ENCODE measurements at places on chromosomes 4 and X.
A peak's percentile ranks its signal among the peaks of the same experiment; 100 is the strongest.

DNA sequence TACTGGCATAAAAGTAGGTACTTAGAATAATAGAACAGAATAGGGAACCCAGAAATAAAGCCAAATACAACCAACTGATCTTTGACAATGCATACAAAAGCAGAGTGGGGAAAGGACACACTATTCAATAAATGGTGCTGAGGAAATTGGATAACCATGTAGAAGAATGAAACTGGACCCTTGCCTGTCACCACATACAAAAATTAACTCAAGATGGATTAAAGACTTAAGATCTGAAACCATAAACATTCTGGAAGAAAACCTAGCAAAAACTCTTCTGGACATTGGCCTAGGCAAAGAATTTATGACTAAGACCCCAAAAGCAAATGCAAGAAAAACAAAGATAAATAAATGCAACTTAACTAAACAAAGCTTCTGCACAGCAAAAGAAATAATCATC lies 45.6 kb downstream of the ARFIP1 start:
- DNase-seq: no peak

DNA sequence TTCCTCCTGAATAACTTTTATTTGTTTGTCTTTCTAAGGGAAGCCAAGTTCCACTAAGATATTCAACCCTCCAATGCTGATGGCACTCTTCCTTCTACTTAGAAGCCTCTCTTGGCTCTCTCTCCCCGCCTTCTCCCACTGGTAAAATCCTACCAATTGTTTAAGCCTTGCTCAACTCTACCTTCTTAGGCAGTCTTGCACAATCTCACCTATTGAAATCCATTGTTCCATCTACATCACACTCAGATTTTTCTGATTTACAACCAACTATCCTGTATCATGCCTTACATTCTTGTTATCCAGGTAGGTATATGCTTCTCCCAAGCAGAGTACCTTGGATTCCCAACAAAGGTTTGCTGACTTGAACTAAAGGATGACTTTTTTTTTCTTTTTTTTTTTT lies 69.1 kb downstream of the NR3C2 start:
- no peak for DNase-seq

DNA sequence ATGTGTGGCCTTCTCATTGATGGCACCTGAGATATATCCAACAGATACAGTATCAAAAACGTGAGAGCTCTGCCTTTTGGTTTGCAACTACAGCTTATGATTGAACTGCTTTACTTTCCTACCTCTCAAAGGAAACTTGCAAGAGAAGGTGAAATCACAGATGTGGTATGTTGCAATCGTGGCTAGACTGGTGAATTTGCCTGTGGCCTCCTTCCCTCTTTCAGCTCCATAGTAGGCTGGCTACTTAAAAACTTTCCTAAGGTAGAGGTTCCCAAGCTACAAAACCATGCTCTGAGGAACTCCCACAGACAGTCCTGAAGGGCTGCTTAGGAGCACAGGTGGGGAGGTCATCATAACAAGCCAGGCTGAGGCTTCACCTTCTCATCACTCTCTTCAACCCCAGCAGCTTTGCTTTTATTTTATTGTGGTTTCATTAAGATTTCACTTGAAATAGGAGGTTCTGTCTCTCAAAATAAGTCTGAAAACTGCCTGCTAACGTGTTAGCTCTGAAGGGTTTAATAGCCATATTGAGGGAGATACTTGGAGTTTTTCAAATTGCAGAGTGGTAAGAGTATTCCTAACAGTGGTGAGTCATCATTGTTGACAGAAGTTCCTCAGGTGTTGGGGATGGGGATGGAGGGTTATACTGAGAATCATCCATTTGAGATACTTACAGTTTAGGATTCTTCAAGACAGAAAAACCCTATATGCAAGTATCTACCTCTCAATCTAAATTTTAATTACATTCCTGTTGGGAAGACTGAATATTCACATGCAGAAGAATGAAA lies 93.5 kb upstream of the UCP1 start:
- no peak for DNase-seq

DNA sequence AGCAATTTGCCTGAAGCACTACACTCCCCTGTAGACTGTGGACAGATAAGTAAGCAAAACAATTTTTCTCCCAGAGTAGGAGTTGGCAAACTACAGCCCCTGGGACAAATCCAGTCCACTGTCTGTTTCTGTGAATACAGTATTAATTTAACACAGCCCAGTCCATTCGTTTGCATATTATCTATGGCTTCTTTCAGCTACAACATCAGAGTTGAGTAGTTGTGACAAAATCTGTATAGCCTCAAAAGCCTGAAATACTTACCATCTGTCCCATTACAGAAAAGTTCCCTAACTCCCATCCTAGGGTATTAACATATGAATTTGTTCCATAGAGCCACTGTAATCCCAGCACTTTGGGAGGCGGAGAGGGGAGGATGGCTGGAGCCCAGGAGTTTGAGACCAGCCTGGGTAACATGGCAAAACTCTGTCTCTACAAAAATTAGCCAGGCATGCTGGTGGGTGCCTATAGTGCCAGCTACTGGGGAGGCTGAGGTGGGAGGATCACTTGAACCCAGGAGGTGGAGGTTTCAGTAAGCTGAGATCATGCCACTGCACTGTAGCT lies 53.0 kb downstream of the AMELX start:
- no peak for DNase-seq

DNA sequence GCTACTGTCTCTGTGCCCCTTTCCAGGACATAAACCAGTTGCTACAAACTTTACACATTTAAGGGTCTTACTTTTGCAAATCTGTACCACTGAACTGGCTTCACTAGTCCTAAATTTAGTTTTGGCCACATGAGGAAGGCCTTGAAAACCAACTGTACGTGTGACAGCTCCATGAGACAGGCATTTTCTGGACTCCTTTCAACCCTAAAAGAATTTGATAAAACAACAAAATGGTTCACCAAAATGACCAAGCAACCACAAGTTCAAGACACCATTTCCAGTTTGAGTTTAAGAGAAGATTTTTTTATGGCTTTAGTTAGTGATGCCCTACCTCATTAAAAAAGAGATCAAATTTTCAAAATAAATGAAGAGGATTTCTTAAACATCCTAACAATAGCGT lies 246.4 kb downstream of the ZNF674 start:
- DNase-seq: no peak

- no peak for DNase-seq
Observed at GRCh38 chr4:179165000-179165738, 1722.9 kb upstream of the AGA start.

DNA sequence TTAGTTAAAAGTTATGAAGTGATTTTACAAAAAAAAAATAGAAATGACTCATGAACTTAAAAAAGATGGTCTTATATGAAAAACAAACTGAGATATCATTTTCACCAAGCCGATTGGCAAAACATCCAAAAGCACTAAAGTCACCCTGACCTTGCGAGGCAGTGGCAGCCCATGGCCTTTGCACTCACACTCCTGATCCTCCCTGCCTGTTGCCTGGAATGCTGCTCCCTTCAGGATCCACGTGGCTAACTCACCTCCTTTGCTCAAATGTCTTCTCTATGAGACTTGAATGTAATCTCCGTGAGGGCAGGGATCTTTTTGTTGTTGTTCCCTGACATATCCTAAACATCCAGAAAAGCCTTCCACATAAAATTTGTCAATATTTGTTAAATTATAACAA lies 106.4 kb downstream of the RAPGEF2 start:
- DNase-seq: no peak

DNA sequence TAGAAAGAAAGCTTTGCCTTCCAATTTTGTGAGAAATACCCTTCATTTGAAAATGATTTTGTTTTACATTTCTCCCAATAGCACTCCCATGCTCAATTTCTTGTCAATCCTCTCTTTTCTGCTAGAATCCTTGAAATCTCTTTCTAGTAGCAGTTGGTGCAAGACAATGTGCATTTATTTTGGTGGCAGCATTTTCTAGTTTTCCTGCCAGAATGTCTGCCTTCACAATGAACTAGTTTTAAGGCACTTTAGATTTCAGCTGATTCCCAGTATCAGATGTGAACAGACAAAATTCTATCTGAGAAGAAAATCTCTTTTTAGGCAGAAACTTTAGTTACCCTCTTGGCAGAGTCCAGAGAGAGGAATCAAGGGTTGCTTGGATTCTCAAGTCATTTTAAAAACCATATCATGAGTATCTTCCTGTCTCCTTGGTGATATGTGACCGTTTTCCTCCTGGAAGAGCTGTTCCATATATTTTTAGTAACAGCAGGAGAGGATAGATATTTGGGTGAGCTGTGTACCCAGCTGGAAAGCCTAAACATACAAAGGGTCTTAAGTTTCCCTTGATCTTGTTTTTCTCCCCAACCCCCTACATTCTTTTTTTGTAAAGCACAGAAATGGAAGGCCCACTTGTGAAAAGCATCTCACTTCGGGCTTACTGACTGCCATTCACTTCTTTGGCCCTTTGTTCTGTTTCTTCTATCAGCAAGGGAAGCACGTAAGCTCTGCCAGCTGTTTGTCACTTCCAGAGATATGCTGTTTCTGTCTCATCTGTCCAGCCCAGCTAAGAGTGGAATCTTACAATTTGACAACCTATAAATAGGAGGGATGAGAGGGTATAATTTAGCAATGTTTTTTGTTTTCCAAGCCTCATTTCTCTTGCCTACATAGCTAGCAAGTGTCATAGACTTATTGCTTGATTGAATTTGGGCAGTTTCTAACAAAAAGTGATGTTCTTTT lies 38.7 kb downstream of the TSPAN7 start:
- no peak for DNase-seq

DNA sequence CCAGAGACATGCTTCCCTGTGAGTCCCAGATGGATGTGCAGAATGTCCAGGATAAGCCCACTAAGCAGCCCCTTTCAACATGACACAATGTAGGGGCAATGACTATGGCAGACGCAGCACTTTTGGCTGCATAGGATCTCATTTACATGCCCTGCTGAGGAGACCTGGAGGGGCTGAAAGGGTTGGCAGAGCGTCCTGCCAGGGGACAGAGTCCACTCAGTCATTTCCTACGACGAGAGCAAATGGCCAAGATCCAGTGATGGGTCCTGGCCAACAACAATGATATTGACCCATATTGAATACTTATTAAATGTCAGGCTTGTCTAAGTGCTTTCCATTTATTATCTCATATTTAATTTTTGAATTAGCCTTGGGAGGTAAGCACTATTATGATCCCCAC lies 41.4 kb downstream of the LGI2 start:
- DNase-seq: no peak

DNA sequence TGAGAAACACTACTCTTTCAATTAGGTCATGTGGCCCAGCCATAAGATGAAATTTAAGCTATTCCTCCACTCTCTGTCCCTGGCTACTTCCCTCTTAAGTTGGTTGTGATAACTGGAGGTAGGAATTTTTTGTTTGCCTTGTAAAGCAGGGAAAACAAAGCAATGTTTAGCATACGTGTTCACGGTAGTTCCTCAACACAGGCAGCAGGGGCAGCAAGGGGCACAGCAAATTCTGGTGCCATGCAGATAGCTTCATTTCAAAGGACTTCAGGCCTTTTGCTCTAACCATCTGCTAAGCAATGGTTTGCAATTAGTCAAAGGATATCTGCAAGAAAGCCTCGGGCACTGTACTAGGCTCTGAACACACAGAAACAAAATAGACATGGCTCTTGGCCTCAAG lies 330.2 kb downstream of the ZIC3 start:
- DNase-seq: no peak

- DNase-seq: no peak
Observed at GRCh38 chr4:149521611-149522425, 293.8 kb downstream of the IQCM start.

DNA sequence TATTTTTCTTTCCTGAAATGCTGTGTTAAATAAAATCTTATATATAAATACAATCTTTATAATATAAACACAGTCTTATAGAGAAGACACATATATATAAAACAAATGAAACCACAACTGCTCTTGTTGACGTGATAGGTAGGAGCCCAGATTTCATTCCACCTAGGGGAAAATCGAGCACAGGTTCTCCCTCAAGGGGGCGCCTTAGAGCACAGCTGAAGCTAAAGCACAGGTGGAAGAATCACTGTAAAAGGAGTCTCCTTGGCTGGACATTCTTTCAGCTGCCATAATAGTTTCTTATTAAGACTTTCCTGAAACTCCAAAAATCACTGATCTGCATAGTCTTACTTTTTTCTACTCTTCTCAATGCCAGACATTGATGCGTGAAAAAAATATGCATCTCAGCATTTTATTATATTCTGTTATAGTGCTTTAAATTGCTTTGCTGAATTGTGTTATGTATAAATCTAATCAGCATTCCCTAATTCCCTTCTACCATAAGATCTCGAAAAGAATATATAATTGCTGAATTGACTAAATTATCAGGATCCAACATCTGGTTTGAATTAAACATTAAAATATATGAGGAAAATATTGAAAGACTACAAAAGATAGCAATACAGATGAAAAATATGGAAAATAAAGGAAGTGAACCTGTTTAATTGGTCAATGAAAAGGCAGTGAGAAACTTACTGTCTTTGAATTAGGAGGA lies 25.5 kb upstream of the RXFP1 start:
- no peak for DNase-seq

- no peak for DNase-seq
Observed at GRCh38 chr4:85780664-85781063, 305.7 kb downstream of the ARHGAP24 start.

DNA sequence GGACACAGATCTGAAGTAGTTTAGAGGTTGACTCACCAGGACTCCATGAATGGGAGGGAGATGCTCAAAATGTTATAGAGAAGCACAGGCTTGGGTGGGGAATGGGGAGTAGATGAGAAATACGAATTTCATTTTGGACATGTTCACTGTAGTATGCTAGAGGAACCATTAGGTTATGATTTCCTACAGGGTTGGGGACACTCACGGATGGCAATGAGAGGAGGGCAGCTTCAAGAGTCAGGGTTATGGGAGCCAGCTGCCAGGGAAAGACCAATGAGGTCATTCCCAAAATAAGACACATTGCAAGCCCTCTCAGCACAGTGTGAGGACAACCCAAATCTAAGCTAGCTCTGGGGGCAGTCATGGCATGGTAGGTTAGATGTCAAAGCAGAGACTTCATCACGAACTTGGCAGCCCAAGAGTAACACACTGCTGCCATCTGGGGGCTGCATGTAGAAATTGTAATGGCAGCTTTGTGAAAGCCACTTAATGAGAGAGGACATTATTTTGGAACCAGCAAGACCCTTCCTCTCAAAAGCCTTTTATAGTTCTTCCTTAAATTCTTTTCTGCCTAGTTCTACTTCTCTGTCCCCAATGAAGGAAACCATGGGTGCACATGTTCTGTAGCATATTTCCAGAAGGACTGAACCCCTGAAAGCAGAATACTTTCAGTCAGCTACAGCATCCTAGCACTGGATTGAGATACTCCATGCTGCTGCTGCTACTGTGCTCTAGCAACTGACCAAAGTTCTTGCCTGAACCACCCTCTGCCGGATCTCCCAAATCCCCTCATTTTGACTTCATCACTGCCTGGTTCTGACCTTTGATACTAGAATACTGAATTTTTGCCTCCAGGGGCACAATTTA lies 16.2 kb upstream of the ZCCHC12 start:
- peak; percentile 31 for DNase-seq

GRCh38 chr4:147174591-147174990 lies 228.9 kb upstream of the TTC29 start:
- DNase-seq: no peak

DNA sequence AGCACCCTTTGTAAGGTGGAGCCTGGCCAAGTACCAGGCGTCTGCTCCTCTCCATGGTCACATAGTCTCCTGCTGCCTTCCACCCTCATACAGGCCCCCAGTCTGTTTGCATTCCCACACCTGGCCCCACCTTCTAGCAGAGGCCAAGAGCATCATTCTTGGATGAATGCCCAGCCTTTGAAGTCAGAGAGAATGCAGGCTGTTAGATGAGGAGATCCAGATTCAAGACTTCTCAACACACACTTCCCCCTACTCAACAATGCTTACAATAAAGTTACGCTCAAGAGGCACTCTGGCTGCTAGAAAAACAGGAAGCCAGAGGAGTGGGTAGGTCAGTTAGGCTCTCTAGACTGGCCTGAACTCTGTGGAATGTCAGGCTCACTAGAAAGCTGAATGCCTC lies 43.3 kb downstream of the SHROOM4 start:
- no peak for DNase-seq

Data from CD4-positive, alpha-beta T cell treated with Interleukin-17A for 1 hour (primary cell).